ENCODE measurements at places on chromosomes 5 and 9.

- peak; percentile 20 for DNase-seq
Observed at GRCh38 chr5:38673671-38674071, 117.2 kb upstream of the LIFR start.

- DNase-seq: peak; percentile 43
Observed at GRCh38 chr5:169121630-169122420, 179.1 kb downstream of the SLIT3 start.

DNA sequence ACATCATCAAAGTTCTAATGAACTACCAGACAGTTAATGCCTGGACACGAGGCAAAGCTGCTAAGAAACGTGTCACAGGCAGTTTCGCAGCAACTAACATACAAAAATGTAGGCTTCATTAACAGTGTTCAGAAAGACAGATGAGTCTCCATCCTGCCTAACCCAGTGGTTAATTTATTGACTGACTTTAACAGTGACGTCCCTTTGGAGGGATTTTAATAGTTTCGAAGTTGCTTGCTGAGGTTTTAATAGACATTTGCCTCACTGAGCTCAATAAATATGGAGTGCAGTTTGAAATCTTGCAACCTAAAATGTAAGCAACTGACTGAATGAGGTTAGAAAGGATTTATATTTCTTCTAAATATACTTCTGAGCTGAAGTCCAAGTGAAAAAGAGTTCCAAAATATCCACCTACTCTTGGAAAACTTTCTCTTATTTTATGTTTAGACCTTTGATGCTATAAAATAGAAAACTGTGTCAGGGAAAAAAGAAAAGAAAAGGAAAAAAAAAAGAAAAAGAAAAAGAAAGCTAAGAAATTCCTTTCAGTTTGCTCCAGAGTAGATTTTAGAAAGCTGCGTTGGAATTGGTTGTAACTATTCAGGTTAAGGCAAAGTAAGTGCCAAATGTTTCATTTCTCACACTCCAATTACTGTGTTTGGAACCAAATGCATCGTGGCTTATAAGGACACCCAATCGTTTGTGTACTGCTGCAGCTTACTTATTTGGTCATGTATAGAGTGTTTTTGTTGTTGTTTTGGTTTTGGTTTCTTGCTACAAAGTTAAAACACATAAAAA, 2016.6 kb downstream of the MAT2B start:
- no peak for DNase-seq

DNA sequence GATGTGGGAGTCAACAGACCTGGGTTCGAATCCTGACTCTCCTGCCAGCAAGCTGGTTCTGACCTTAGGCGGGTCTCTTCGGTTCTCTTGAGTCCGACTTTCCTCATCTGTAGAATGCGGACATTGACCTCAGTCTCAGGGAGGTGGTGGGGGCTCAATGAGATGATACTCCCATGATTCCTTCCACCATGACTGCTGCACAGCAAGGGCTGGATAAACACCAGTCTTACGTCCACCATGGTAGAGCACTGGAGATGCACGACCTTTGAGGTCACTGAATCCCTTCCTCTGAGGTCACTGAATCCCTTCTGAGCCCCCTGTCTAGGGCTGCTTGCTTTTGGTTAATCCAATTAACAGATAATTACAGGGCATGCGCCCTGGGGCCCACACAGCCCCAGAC, 12.5 kb upstream of the SMIM23 start:
- no peak for DNase-seq

All from HFF-Myc (cell line).